Stimulated activated CD4-positive, alpha-beta T cell treated with anti-CD3 and anti-CD28 coated beads, Interleukin-1b, Interleukin-23, amount 100 ng/mL, for 1 hour (primary cell): ENCODE measurements at places on chromosomes 2 and 18.

DNA sequence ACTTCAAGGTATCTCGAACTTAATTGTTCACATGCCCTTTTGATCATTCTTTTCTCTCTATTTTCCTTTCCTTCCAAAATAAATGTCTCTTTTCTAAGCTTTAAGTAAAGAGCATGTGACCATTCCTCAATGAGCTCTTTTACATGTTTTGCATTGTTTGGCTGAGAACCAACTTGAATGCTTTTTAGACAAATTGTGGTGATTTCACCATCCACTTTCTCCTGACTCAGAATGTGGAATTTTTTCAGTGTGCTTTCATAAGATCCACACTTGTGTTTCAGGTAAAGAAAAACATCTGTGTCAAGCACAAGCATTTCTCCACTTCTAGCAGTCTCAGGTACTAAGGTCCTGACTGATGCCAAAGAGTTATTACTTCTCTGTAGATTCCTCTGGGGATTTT is 10.7 kb downstream of the RBM43 start:
- no peak for DNase-seq

- no peak for DNase-seq
These were observed 25.7 kb upstream of the CRIM1 start for GRCh38 chr2:36329746-36330472.

DNA sequence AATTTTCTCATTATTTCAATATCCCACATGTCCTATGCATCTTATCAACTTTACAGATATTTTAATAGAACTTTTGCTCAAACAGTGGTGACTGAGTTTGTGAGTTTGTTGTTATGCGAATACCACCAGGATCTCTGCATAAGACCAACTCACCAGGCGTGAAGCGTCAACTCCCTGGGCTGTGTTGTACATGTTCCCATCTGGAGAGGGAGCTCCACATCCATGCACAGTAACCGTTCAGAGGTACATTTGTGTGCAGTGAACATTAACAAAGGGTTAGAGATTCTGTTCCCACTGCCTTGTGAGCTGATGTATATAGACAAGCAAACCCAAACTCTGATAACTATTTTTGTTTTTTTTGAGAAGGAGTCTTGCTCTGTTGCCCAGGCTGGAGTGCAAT is 188.7 kb downstream of the MYT1L start:
- no peak for DNase-seq

GRCh38 chr18:76615065-76615733 is 120.2 kb upstream of the ZNF516 start:
- DNase-seq: no peak

DNA sequence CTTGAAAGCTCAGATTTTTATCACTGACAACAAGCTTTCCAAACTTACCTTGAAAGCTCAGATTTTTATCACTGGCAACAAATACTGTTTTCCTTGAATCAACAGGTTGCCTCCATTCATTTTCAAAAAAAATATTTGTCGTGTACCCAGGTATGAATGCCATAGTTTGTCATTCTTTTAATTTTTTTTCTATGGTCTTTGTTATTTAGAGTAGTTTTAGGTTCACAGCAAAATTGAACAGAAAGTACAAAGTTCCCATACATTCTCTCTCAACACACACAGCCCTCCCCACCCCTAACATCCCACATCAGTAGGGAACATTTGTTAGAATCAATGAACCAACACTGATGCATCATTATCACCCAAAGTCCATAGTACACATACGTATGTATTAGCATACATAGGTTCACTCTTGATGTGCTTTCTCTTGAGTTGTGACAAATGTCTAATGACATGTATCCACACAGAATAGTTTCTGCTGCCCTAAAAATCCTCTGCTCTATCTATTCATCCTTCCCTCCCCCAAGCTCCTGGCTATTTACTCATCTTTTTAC is 25.9 kb downstream of the WDR33 start:
- DNase-seq: no peak

DNA sequence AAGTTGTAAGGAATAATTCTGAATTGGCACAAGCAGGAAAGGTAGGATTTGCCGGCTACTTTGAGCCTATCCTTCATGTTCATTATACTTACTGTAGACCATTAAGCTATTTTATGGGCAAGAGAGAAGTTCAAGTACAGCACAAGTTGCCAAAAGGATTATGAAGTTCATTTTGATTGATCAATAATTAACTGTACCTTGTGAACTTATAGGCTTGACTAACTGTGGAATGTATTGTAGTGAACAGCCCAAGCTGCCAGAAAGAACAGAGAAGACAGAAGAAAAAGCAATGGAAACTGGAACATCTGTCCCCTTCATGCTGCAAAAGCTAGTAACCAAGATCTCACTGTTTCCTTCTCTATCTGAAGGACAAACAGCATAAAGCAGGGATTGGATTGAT is 810.1 kb upstream of the ZEB2 start:
- no peak for DNase-seq
